CD4-positive, alpha-beta T cell treated with Interleukin-4 for 4 hours (primary cell): ENCODE measurements at places on chromosomes 7 and 10.

GRCh38 chr7:143452495-143452894 lies 9.2 kb downstream of the TAS2R60 start:
- DNase-seq: no peak

GRCh38 chr7:150941351-150942000 lies 36.6 kb downstream of the KCNH2 start:
- DNase-seq: no peak

DNA sequence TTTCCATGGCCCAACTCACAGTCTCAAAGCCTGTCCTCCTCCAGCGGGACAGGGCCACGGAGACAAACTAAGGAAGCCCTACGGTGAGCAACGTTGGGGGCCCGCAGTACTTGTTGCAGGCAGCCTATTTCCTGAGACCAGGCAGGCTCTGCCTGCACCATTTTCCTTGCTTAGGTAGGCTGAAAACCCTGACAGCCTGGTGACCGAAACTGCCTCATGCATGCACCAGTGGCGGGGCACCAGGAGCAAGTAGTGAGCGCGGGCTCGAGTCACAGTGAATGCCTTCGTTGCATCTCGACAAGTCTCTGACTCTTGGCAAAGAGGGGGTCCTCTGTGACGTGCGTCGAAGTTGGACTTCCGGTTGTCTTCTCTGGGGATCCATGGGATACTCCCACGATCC lies 23.3 kb upstream of the ZNF273 start:
- DNase-seq: no peak

DNA sequence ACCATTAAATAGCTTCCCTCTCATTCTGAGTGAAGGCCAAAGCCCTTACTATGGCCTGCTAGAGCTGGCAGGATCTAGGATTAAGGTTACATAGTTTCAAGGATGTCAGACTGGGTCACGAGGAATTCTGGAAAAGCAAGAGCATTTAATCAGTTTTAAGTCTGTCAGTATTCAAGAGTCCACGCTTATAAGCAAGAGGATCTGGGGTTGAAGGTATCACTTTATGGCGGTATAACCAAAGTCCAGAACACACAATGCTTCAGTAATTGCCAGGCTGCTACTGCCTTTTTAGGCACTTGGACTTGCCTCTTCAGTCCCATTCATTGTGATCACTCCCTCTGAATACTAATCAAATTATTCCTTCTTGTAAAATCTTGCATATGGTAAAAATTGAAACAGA lies 101.0 kb downstream of the HBP1 start:
- no peak for DNase-seq

GRCh38 chr10:29119374-29119773 lies 169.5 kb upstream of the LYZL1 start:
- no peak for DNase-seq

- DNase-seq: no peak
Observed at GRCh38 chr10:127570036-127570435, 20.9 kb downstream of the NPS start.

- DNase-seq: no peak
Observed at GRCh38 chr7:131042269-131043160, 285.2 kb upstream of the MKLN1 start.

- peak; percentile 24 for DNase-seq
Observed at GRCh38 chr10:60714233-60714632, 64.0 kb upstream of the CDK1 start.

GRCh38 chr10:102196893-102197292 lies 29.2 kb upstream of the ELOVL3 start:
- no peak for DNase-seq

DNA sequence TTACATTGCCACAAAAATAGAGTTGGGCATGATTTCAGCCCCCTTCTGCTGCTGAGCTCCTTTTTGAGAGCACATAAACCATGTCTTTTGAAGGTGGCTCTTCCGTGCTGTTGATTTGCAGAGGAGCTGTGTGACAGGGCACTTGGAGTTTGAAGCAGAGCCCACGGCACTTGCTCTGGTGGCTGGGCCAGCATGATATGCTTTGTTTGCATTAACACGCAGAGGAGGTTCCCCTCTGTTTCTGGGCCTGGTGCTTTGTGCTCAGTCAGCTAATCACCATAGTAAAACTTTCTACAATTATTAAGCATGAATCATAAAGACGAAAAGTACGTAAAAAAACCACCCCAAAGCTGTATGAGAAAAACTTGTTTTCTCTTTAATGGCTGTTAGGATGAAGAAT lies 40.1 kb downstream of the RBM33 start:
- DNase-seq: no peak

- DNase-seq: no peak
Observed at GRCh38 chr7:90771281-90771680, 175.2 kb downstream of the CDK14 start.

- no peak for DNase-seq
Observed at GRCh38 chr10:129741978-129742741, 221.9 kb downstream of the EBF3 start.

DNA sequence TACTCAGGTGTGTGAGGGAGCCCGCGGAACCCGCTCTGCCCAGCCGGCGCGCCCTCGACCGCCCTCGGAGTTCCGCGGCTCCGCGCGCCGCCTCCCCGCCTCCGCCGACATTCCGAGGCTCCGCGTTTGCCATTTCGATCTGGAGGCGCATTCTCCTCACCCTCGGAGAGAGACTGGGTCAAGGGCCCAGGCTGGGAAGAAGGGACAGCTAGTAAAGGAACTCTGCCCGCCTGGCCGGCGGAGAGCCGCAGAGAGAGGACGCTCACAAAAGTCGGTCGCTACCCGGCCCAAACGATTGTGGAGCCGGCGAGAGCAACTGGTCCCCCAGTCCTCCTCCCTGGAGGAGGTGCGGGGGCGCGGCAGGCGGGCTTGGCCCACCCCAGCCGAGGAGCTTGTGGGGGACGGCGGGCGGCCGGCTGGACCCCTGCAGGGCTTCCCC lies 74.5 kb upstream of the LEP start:
- no peak for DNase-seq

DNA sequence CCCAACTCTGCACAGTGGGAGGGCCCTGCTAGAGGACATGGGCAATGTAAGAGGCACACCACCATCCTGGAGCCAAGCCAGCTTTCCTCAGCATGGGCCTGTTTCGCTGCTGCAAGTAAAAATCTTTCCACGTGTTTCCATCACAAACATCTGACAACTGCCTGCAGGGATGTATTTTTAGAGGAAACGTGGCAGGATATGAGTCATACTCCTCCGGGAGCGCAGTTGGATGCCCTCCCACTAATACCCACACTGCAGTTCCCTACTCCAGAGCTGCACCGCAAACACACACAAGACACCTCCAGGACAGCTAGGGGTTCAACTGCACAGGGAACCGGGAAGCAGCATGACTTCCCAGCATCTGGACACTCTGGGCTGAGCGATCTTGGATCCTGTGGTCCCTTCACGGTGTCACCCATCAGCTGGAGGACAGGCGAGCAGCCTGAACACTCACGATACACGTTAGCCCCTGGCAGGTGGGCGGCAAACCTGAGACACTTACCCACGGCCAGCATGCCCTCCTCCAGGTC lies 26.1 kb downstream of the PLAC9 start:
- no peak for DNase-seq

GRCh38 chr7:11636274-11636673 lies 195.7 kb downstream of the THSD7A start:
- no peak for DNase-seq

DNA sequence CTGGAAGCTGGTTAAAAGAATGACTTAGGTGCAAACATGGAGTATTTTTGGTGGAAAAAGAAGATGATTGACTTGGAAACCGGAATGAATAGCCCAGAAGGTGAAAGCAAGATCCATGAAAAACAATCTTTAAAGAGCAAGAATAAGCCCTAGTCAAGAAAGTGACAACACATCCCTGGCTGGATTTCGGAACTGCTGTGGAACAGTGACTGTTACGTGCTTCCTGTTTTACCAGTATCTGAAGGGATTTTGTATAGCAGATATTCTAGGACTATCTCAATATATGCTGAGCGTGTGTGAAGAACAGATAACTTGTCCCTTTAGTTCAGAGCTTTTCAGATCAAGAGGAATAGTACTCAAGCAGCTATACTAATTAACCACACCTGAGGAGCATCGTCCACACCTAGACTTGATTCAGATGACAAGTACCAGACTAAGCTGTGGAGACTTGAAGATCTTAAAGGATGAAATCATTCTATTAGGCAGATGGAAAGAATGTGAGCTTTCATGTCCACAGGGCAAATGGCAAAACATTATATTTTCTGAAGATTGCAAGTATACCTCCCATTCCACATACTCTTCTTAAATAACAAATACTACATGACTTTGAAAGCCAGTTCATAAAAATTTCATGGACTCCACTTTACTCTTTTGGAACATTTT lies 11.5 kb upstream of the TES start:
- no peak for DNase-seq

GRCh38 chr7:47314248-47314647 lies 267.7 kb downstream of the TNS3 start:
- no peak for DNase-seq

DNA sequence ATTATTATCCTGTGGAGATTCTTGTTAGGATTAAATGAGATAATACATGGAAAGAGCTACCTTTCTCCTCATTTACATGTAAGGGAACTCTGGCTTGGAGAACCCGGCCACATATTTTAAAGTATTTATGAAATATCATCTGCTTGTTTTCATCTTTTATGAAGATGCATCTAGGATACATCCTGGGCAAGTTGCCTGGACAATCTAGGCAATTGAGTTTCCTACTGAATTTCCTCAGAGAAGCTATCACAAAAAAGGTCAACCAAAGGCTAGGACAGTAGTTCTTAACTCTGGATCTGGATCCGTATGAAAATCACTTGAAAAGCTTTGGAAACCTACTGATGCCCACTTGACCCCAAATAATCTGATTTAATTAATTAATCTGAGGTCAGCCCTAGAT lies 140.7 kb downstream of the MTPAP start:
- no peak for DNase-seq

GRCh38 chr7:1092806-1093501 lies 5.0 kb downstream of the GPER1 start:
- no peak for DNase-seq

DNA sequence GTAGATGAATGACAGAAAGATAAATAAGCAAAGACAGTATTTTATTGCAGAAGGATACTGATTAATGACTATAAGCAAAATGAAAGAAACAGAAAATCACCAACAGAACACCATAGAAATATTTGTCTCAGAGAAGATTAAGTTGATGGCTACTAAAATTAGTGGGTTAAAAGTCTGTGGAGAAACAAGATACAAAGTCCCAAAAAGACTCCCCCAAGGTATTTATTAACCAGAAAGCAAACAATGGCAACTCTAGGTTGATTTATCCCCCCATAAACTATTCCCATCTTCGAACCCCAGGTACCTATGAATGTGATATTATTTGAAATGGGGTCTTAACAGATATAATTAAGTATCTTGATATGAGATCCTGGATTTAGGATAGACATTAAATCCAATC lies 1104.5 kb upstream of the PHF14 start:
- no peak for DNase-seq

- no peak for DNase-seq
Observed at GRCh38 chr7:158102897-158103296, 484.7 kb downstream of the PTPRN2 start.

DNA sequence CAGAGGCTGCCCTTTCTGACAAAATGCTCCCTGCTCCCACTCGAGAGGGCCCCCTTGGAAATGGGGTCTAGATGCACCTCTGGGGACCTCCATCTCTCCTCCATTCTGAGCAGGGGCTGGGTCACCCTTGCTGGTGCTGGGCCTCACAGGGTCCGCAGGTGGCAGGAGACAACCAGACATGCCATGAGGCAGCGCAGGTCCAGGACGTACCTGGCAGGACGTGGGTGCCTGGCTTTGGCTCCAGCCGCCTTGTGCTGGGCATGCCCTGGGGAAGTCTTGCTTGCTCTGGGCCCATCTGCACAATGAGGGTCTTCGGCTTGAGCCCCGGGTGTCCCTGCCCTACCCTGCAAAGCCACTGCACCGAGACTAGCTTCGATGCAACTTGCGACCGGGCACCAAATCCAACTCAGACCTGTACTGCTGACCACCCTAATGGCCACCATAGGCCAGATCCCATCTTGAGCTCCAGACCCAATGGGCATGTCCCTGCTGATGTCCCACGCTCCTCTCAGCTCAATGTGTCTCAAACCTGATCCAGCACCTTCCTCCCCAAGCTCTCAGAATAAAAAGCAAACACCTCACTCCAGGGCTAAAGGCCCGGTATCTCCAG lies 107.0 kb downstream of the FAM53B start:
- no peak for DNase-seq

DNA sequence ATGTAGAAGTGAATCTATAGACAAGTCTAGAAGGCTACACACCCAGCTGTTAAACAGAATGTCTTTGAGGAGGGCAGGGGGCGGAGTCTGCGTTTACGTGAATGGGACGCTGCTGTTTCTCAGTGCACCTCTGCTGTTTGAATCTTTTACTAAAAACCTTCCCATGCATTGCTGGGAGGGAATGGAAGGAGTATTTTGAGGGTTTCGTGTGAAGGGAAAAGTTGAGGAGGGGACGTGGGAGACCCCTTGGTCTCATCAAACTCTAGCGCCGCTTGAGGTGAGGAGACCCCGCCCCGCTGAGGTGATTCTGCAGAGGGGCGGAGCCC lies 492 bp upstream of the VCL start:
- peak; percentile 57 for DNase-seq

- DNase-seq: no peak
Observed at GRCh38 chr7:29003703-29004102, 45.6 kb upstream of the TRIL start.

DNA sequence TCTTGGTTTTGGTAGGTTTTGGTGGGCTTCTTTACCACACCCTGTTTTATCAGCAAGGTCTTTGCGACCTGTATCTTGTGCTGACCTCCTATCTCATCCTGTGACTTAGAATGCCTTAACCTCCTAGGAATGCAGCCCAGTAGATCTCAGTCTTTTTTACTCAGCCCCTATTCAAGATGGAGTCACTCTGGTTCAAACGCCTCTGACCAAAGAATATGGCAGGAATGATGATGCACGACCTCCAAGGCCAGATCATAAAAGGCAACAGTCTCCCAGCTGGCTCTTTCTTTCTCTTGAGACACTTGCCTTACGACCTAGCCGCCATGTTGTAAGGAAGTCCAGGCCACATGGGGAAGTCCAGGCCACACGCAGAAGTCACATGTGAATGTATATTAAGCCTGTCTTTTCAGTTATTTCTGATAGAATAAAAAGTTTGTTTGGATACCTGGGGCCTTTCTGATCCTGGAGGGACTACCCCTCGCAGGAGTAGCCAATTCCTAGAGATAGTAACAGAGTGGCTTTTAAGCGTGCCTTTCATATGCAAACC lies 10.5 kb upstream of the RADIL start:
- no peak for DNase-seq

GRCh38 chr7:123615344-123615743 lies 13.7 kb downstream of the ASB15 start:
- DNase-seq: no peak

DNA sequence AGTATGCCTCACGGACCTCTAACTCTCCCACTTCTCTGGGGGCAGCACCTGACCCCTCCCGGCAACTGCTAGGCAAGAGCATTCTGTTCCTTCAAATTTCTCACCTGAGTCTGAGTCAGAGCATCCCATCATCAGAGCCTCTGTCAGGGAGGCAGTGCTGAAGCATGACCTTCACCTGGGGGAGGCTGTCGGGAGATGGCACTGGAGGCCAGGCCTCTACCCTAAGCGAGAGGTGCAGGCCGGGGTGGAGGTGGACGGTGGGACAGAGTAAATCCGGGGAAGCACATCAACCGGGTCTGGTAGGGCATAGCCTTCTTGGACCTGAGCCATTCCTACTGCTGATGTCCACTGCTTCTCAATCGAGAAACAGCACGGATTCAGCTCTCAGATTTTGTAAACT lies 90.4 kb downstream of the SPAG6 start:
- no peak for DNase-seq

GRCh38 chr10:83166344-83166743 lies 973.0 kb upstream of the GHITM start:
- DNase-seq: no peak

GRCh38 chr7:131511071-131511470 lies 45.4 kb downstream of the PODXL start:
- no peak for DNase-seq
